IMR-90 (cell line): ENCODE measurements at places on chromosomes 6 and 20. TPM values are rescaled to one million over a fixed set of nuclear protein-coding genes. Genes with fewer than 3 reads are reported as not detected.

TNXB gene
- under 0.01 TPM in 1 of 2 replicates, not detected in the other for total RNA-seq

OR2J1 gene
- total RNA-seq = not detected in 2 replicates

CPXM1 gene
- 0.83 and 1.1 TPM in 2 replicates for total RNA-seq

PTCHD4 gene
- total RNA-seq = 0.72 and 1.1 TPM in 2 replicates

VSX1 gene
- not detected in 2 replicates for total RNA-seq

CNKSR3 gene
- total RNA-seq = 15.0 and 15.8 TPM in 2 replicates

ITPA gene
- 28.6 and 32.4 TPM in 2 replicates for total RNA-seq

NDUFAF5 gene
- total RNA-seq = 6.8 and 22.8 TPM in 2 replicates

NCR2 gene
- not detected in 2 replicates for total RNA-seq

CCDC170 gene
- 0.28 and 0.54 TPM in 2 replicates for total RNA-seq

UFL1 gene
- 19.2 and 32.8 TPM in 2 replicates for total RNA-seq

KHDC1 gene
- 1.6 and 1.7 TPM in 2 replicates for total RNA-seq

FERMT1 gene
- 1.7 and 2.3 TPM in 2 replicates for total RNA-seq

SULF2 gene
- total RNA-seq = 0.28 and 0.54 TPM in 2 replicates

NTSR1 gene
- 0.54 and 0.56 TPM in 2 replicates for total RNA-seq

ACOT13 gene
- 3.6 and 8.1 TPM in 2 replicates for total RNA-seq

NRM gene
- 1.7 and 2.2 TPM in 2 replicates for total RNA-seq

ULBP2 gene
- total RNA-seq = 7.2 and 7.9 TPM in 2 replicates

ANGPT4 gene
- not detected in 2 replicates for total RNA-seq

HEY2 gene
- total RNA-seq = not detected in 2 replicates

ATXN1 gene
- total RNA-seq = 11.1 and 13.9 TPM in 2 replicates

MCHR2 gene
- total RNA-seq = not detected in 2 replicates

TTBK1 gene
- total RNA-seq = under 0.01 TPM in 1 of 2 replicates, not detected in the other

ELOVL4 gene
- total RNA-seq = 2.3 and 5.0 TPM in 2 replicates

PPP1R3G gene
- under 0.01 and 0.18 TPM in 2 replicates for total RNA-seq

TCF15 gene
- not detected in 2 replicates for total RNA-seq

RUNX2 gene
- 2.3 and 3.1 TPM in 2 replicates for total RNA-seq

SLC44A4 gene
- total RNA-seq = 0.36 TPM in 1 of 2 replicates, not detected in the other
